Ovary (tissue), 10 donors: ENCODE measurements at places on chromosomes 4 and X. TPM values are rescaled to one million over a fixed set of nuclear protein-coding genes. Genes with fewer than 3 reads are reported as not detected.
A peak's percentile ranks its signal among the peaks of the same experiment; 100 is the strongest.

GRCh38 chr4:4752576-4753401, 106.7 kb upstream of the MSX1 start:
- H3K4me3 ChIP-seq: no peak overlapping the region
- no peak for DNase-seq
- H3K4me1 ChIP-seq: no peaks in the 10 kb centered on the region
- no peaks in the 10 kb centered on the region for H3K27me3 ChIP-seq

DNA sequence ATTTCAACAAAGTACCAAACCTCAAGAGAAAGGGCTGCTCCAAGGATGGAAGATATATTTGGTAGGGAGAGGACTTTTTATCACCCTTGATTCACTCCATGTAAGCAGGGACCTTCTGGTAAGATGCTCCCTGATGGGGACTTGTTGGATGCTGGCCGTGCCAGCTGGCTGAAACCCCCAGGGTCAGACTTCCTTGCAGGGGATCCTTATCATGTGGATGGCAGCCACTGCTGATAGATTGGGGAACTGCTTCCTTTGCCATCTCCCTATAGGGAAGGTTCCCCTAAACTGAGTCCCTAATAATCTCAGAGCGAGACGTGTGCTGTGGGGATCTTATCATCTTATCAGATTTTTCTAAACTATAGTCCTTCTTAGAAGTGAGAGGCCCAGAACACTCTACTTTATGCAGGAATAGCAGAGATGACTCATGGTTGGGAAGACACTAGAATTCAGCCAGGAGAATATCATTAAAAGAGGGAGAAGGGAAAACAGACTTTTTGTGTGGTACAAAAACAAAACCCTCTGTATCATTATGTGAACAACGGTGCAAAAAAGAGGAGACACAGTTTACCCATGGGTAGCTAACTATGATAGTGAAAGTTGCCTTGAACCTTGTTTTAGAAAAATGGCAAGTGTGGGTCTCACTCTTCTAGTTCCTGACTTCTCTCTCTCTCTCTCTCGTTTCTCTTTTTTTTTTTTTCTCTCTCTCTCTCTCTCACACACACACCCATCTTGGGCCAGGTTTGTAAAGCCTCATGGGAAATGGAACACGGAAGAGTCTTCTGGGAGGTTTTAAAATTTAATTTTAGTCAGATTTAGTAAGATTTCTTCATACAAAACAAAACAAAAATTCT, 16.1 kb downstream of the RHOH start:
- H3K4me1 ChIP-seq: peaks cover 2% of the 10 kb centered on the region
- no peak for DNase-seq
- no peak overlapping the region for H3K27ac ChIP-seq
- no peaks in the 10 kb centered on the region for H3K27me3 ChIP-seq
- H3K36me3 ChIP-seq: no peaks in the 10 kb centered on the region

SGMS2 gene
- total RNA-seq: 11.4 TPM

DNA sequence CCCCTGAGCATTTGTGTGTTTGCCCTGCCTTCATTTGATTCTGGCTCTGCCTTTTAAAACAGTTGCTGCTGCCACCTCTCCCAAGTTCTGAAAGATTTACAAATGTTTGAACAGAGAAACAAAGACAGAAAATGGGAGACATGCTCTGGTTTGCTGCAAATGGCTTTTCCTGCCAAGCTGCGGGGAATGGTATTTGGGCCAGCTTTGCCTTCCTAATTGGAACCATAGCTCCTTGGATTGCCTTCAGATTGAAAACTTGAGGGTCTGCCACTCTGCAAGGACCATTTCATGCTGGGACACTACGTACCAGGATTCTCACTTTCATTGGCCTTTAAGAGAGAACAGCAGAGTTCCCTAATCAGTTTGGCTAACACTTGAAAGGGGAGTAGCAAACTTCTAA, 74.9 kb downstream of the NHS start:
- H3K27me3 ChIP-seq: no peaks in the 10 kb centered on the region
- H3K27ac ChIP-seq: no peak overlapping the region
- H3K4me3 ChIP-seq: no peak overlapping the region
- H3K4me1 ChIP-seq: peaks cover under 1% of the 10 kb centered on the region
- DNase-seq: no peak

TMEM128 gene
- total RNA-seq: 25.2 TPM

DNA sequence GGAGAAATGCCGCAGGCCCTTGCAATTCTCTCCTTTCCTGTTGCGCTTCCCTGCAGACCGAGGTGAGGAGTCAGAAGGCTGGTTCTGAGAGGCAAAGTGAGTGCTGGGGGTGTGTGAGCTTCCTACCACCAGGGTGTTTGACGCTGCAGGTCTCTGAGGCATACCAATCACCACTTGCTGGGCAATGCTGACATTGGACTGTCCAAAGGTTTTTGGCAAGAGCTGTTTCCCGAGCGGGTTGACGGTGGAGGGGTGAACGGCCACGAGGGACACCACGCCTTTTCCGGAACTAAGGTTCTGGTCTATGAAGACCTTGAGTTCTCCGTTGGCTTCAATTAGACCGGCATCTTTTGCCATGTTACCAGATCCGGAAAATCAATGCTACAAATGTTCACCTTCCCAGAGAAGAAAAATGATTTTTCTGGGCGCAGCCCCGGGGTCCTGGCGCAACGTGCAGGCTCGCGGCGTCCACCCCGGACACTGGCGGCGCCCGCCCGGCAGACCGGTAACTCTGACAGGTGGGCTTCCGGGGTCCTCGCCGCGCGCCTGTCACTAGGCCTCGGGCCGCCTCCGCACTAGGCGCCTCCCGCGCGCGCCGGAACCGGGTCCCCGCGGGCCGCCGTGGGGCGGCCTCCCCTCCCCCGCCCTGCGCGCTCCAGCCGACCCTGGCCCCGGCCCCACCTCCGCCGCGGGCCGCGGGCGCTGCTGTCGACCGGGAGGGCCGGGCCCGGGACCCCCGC, 44.9 kb upstream of the FAM47C start:
- DNase-seq: no peak
- H3K27ac ChIP-seq: no peak overlapping the region
- no peaks in the 10 kb centered on the region for H3K36me3 ChIP-seq
- no peak overlapping the region for H3K4me3 ChIP-seq

CCDC110 gene
- total RNA-seq: 3.3 TPM

DNA sequence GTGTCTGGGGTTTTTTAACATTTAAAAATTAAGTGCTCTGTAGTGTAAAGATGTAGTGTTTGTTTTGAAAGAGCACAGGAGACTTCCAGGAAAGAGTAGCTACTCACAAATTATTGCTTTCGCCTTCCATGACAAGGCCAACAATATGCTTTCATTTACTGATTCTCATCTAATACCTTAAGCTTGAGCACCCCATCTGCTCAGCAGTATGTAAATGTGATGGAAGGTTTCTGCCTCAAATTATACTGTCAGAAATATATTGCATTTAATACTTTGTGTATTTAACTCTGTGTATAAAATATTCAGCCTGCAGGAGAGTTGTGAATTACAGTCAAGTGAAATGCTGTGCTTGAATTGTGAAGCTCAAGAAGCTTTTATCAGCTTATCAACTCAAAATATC, 296.3 kb upstream of the ATOH1 start:
- H3K4me1 ChIP-seq: no peaks in the 10 kb centered on the region
- H3K27me3 ChIP-seq: no peaks in the 10 kb centered on the region
- H3K4me3 ChIP-seq: no peak overlapping the region
- no peak for DNase-seq
- no peak overlapping the region for H3K27ac ChIP-seq
- H3K36me3 ChIP-seq: no peaks in the 10 kb centered on the region

DNA sequence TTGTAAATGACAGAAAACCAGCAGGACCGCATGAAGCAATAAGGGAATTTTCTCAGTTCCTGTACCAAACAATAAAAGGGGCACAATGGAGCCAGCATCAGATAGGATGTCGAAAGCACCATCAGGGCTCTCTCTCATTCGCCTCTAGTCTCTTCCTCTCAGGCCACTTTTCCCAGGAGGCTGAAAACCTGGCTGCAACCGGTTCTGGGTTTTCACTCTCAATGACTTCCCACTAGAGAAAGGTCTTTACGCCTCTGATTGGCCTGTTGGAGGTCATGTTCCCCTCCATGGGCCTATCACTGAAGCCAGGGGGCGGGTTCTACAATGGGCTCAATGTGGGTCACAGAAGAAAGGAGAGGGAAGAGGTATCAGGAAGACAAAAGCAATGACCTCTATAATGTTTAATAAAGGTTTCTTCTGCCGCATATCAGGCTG, 29.3 kb downstream of the ZNF827 start:
- no peak overlapping the region for H3K27ac ChIP-seq
- no peaks in the 10 kb centered on the region for H3K27me3 ChIP-seq
- peaks cover 9% of the 10 kb centered on the region for H3K4me1 ChIP-seq
- peak; percentile 81 for DNase-seq
- H3K36me3 ChIP-seq: no peaks in the 10 kb centered on the region

PCDH18 gene
- total RNA-seq: 14.9 TPM

GRCh38 chr4:155591738-155592143, 74.9 kb upstream of the GUCY1A1 start:
- H3K4me3 ChIP-seq: no peak overlapping the region
- no peaks in the 10 kb centered on the region for H3K36me3 ChIP-seq
- H3K27ac ChIP-seq: no peak overlapping the region
- H3K4me1 ChIP-seq: no peaks in the 10 kb centered on the region
- no peak for DNase-seq

DNA sequence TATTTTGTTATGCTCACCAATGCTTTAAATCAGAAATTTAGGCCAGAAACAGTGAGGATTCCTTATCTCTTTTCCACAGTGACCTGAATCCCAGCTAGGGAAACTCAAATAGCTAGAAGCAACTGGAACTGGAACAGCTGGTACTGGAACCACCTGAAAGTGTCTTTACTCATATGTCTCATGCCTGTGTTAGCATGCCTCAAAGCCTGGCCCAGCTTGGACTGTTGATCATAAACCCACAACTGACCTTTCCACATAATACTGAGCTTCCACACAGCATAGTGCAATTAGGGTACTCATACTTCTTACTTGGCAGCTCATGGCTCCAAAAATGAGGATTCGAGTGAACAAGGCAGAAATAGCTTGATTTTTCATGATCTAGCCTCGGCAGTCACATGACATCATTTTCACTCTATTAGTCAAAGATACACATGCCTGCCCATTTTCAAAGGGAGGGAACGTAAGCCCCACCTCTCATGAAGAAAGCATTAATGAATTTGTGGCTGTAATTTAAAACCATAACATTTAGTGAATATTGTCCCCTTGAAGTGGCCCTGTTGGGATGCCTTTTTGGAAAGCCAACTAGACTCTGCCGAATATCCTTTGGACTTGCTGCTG, 80.8 kb upstream of the ACSL1 start:
- no peak for DNase-seq
- H3K4me1 ChIP-seq: no peaks in the 10 kb centered on the region
- no peak overlapping the region for H3K27ac ChIP-seq
- no peak overlapping the region for H3K4me3 ChIP-seq
- no peaks in the 10 kb centered on the region for H3K27me3 ChIP-seq
